ENCODE measurements at places on chromosomes 5 and 9. TPM values are rescaled to one million over a fixed set of nuclear protein-coding genes. Genes with fewer than 3 reads are reported as not detected.

TAF11L10 gene
- total RNA-seq = not detected

- no peak for DNase-seq
These were observed 81.6 kb downstream of the PSD2 start for GRCh38 chr5:139877129-139877597.

- no peak for DNase-seq
These were observed 40.7 kb downstream of the VCAN start for GRCh38 chr5:83512061-83512745.

DNA sequence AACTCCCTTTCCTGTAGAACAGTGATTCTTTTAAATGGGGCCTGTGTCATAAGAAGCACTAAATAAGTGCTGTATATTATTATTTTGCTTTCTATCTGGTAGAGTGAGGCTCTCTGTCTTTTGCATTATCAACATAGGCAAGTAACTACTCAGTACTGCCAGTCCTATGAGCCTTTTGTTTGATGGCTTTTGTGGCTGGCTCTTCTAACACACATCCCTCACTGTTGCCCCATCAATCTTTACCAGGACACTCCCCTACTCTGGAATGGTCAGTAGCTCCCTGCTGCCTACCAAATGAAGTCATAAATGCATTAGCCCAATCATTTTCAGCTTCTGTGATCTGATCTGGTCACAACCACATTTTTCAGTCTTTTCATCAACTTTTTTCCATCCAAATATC is 137.6 kb downstream of the INSYN2B start:
- no peak for DNase-seq

- DNase-seq = no peak
These were observed 5.5 kb downstream of the CD74 start for GRCh38 chr5:150407096-150407720.

DNA sequence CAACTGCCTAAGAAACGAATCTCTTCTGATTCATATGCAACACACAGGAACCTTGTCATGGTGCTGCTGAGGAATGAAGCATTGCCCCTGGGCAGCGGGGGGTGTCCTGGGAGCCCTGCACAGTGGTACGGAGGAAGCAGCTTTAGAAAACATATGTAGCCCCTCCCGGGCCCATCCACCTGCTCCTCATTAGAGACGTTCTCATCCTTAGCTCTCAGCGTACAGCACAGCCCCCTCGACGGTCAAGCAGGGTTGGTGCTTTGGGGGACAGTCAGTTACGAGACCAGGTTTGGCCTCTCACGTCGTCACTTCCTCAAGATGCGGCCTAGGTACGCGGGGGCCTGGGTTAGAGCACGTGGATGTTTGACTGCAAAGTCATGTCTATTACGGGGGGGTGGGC is 28.4 kb upstream of the LAMC3 start:
- no peak for DNase-seq

TAF1L gene
- total RNA-seq = 0.21 TPM

NR2F1 gene
- 31.2 TPM for total RNA-seq

ARL14EPL gene
- not detected for total RNA-seq

DNA sequence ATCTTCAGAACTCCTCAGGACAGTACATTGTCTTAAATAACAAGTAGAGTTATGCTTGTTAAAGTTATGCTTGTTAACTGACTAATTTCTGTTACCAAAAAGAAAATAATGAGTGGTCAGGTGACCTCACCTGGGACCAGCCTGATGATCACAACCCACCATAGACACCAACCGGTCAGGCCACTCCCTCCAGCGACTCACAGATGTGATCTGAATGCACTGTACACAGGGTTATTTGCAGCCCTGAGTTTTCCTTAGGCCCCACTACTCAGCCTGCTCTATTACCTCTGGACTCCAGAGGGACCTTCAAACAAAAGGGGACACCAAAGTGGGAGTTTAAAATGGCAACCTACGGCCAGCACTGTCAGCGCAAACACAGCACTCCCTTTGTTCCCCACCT is 55.3 kb downstream of the ARSB start:
- DNase-seq = no peak

ADAMTS19 gene
- 49.9 TPM for total RNA-seq

GRCh38 chr9:127698985-127699670 is 7.7 kb upstream of the CFAP157 start:
- peak; percentile 98 for DNase-seq

Measured in tongue (tissue), 3 donors.